CD4-positive, alpha-beta T cell (primary cell): ENCODE measurements at places on chromosomes 7 and 10.

DNA sequence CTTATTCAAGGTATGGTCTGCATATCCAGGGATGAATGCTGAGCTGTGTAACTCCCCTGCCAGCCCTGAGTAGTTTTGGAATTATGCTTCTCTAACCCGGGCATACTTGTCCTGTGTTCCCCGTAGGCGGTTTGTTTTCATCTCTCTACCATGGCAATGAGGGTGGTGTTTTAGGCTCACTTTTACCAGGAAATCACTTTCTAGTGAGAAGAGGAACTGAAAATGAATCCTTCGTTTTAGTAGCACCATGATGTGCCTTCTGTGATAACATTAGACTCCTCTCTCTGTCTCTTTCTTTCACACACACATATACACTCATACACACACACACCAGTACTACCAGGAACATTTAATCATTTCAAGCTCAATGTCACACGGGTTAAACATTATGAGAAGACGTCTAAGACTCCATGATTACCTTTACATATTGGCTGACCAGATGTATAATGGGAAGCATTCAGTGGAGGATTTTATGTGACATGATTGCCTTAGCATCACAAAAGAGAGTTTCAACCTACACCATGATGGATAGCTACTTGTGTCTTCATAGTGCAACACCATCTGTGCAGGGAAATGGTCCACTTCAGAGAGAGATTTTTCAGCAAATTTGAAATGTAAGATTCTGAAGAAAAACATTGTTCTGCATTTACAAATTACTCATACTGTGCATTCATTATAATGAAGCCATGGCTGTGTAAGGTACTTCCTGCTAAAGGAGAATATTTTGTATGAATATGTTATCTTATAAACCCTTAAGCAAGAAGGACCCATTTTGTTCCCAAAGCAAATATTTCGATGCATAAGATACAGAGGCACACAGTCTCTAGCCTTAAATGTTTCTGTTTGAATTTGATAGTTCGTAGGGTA, 31.0 kb upstream of the PFKP start:
- H3K4me1 ChIP-seq: no peaks in the 10 kb centered on the region
- H3K36me3 ChIP-seq: no peaks in the 10 kb centered on the region
- H3K4me3 ChIP-seq: no peak overlapping the region
- no peaks in the 10 kb centered on the region for H3K27me3 ChIP-seq
- H3K27ac ChIP-seq: no peak overlapping the region

- DNase-seq: no peak
- no peak overlapping the region for H3K4me3 ChIP-seq
- peaks cover 4% of the 10 kb centered on the region for H3K27me3 ChIP-seq
- H3K4me1 ChIP-seq: no peaks in the 10 kb centered on the region
- no peak overlapping the region for H3K27ac ChIP-seq
Measured at GRCh38 chr10:70937661-70938060, 49.3 kb upstream of the PCBD1 start.

DNA sequence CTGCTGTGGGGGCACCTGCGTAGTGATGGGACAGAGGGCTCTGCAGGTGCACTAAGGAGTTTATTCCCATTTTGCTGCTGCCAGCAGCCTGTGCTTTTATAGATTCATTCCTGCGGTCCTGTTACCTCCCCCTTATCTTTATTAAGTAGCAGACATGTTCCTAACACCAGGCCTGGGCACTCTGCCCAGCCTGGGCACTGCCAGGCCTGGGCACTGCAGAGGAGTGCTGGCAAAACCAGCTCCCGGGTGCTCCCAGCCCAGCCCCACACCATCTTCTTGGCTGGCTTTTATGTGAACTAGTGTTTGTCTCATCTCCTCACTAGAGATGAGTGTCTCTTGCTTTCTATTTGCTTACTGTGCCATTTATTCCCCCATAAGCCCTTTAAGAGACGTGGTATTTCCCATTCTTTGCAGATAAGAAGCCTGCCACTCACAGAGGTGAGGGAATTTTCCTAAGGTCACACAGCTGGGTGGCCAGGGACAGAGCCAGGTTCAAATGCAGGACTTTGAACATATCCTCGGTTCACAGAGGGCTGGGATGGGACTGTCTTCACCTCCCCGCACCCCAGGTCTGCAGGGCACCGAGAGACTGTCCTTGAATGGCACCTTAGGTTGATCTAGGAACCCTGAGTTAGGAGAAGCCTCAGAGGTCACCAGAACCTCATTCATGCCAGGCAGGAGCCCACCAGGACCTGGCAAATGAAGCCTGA, 14.6 kb upstream of the DRGX start:
- peaks cover 18% of the 10 kb centered on the region for H3K27me3 ChIP-seq
- H3K36me3 ChIP-seq: no peaks in the 10 kb centered on the region
- no peak for DNase-seq
- H3K27ac ChIP-seq: no peak overlapping the region

GRCh38 chr10:97937054-97937453, 87.4 kb downstream of the GOLGA7B start:
- no peaks in the 10 kb centered on the region for H3K4me1 ChIP-seq
- no peak overlapping the region for H3K27ac ChIP-seq
- no peak overlapping the region for H3K4me3 ChIP-seq
- no peak for DNase-seq
- H3K36me3 ChIP-seq: no peaks in the 10 kb centered on the region

DNA sequence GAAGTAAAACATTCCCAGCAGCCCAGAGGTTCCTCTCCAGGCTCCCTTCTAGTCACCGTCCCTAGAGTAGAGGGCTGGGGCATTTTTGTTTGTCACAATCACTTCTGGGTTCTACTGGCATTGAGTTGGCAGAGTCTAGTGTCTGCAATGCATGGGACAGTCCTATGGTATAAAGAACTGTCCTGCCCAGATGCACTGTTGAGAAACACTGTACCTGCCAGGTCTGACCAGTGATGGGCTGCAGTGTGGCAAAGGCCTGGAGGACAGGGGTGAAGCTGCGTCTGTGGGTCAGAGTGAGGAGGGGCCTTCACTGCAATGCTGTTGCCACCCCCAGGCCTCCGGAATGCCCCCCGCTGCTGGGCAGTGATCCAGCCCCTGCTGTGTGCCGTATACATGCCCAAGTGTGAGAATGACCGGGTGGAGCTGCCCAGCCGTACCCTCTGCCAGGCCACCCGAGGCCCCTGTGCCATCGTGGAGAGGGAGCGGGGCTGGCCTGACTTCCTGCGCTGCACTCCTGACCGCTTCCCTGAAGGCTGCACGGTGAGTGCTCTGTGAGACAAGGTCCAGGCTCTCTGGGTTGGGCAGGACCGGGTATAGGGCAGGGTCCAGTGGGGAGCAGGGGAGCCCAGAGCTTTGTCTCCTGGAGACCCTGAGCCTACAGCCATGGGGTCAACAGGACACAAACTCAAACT, 14.8 kb downstream of the SMO start:
- H3K27ac ChIP-seq: no peak overlapping the region
- H3K4me3 ChIP-seq: no peak overlapping the region
- no peaks in the 10 kb centered on the region for H3K36me3 ChIP-seq
- H3K4me1 ChIP-seq: no peaks in the 10 kb centered on the region

- H3K4me1 ChIP-seq: peaks cover 21% of the 10 kb centered on the region
- no peaks in the 10 kb centered on the region for H3K27me3 ChIP-seq
- peak within 1 kb of the TSS; percentile 89 for H3K27ac ChIP-seq
- DNase-seq: peak; percentile 76
Measured at GRCh38 chr10:17200912-17201793, at the start of gene TRDMT1. Gene TRDMT1 (minus strand): TSS chr10:17201672. CDS start chr10:17201634, 38 bp downstream.

- peaks cover 63% of the 10 kb centered on the region for H3K36me3 ChIP-seq
- no peak overlapping the region for H3K4me3 ChIP-seq
- H3K4me1 ChIP-seq: peaks cover 55% of the 10 kb centered on the region
- no peaks in the 10 kb centered on the region for H3K27me3 ChIP-seq
- no peak for DNase-seq
Measured at GRCh38 chr7:150463461-150463860, 13.0 kb downstream of the GIMAP8 start.

DNA sequence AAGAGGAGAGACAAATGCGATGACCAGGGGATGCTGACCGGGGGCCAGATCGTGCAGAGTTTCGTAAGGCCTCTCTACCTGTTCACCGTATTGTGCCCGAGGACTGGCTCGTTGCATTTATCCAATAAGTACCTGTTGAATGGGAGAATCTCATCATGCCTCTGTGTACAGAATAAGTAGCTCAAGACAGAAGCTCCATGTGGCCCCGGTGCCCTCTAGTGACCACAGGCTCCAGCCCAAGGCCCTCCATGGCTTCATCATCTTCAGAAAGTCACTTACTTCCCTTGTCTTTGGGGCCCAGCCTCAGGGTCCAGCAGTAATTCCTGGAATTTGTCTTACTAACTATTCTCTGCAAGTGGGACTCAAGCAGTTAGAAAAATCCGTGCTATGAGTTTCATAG, 151.0 kb downstream of the CHN2 start:
- H3K4me1 ChIP-seq: peaks cover 6% of the 10 kb centered on the region
- no peak overlapping the region for H3K27ac ChIP-seq
- H3K4me3 ChIP-seq: no peak overlapping the region
- DNase-seq: no peak
- no peaks in the 10 kb centered on the region for H3K27me3 ChIP-seq

- H3K4me3 ChIP-seq: no peak overlapping the region
- peaks cover 5% of the 10 kb centered on the region for H3K27me3 ChIP-seq
- no peaks in the 10 kb centered on the region for H3K36me3 ChIP-seq
- no peaks in the 10 kb centered on the region for H3K4me1 ChIP-seq
- no peak for DNase-seq
- H3K27ac ChIP-seq: no peak overlapping the region
Measured at GRCh38 chr7:8422177-8422576, 11.2 kb upstream of the NXPH1 start.
